AG10803 (cell line): ENCODE measurements at places on chromosomes 16 and 17.
A peak's percentile ranks its signal among the peaks of the same experiment; 100 is the strongest.

GRCh38 chr16:55033225-55034156, 102.8 kb downstream of the IRX5 start:
- no peak for DNase-seq

GRCh38 chr16:55572439-55572838, 6.0 kb downstream of the CAPNS2 start:
- DNase-seq: peak; percentile 59

- DNase-seq: no peak
Observed at GRCh38 chr17:49361129-49361901, 735 bp downstream of the ZNF652 start.

DNA sequence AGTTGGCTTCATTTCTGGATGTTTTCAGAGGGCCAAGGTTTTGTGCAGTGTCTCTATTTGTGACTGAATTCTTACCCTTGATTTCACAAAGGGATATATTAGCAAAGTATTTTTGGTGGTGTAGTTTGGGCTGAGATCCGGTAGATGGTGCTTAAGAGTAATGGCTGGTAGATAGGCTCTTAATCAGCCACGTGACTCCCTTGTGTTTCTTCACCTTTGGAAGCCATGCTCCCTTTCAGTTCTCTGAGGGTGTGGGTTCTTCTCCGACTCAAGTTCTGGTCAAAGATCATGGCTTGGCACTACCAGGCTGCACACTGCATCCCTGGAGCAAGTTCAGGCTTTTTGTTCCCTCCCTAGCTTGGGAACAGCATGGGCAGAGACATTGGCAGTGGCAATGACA, 887.3 kb downstream of the CDH8 start:
- no peak for DNase-seq

- DNase-seq: no peak
Observed at GRCh38 chr17:79000396-79001189, 9.0 kb downstream of the CANT1 start.

DNA sequence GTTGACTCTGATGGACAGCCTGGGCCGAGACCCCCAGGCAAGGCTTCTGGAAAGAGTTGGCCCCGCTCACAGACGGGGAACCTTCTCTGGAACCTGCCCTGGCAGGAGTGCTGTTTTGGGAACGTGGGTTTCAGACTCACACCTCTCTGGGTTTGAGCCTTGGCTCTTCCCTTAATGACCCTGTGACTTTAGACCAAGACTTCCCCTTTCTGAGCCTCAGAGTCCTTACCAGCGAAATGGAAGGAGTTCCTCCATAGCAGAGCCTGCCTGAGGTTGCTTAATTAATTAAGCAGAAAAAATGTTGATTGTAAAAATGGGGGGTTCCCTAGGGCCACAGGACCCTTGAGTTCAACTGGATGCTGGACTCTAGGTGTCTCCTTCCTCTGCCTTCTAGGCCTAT, 408.2 kb downstream of the SEC14L1 start:
- DNase-seq: no peak

DNA sequence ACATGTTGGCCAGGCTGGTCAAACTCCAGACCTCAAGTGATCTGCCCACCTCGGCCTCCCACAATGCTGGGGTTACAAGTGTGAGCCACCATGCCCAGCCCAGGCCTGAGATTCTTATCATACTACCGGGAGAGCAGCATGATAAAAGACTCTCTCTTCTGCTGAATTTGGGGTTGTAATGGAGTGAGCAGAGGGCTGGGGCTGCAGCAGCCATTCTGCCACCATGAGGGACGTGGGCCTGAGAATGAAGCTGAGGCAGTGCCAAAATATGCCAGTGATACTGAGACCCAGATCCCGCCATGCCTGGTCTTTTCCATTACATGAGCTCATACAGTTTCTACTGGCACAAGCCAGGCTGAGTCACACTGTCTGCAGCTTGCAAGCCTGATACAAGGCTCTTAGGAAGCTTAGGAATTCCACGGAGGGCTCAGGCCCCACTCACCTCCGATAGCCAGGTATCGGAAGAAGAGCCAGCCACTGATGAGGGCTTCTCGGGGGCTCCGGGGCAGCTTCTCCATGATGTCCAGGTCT, 19.6 kb upstream of the P2RX1 start:
- peak; percentile 15 for DNase-seq

GRCh38 chr16:67763066-67763465, 43.3 kb downstream of the RANBP10 start:
- no peak for DNase-seq

DNA sequence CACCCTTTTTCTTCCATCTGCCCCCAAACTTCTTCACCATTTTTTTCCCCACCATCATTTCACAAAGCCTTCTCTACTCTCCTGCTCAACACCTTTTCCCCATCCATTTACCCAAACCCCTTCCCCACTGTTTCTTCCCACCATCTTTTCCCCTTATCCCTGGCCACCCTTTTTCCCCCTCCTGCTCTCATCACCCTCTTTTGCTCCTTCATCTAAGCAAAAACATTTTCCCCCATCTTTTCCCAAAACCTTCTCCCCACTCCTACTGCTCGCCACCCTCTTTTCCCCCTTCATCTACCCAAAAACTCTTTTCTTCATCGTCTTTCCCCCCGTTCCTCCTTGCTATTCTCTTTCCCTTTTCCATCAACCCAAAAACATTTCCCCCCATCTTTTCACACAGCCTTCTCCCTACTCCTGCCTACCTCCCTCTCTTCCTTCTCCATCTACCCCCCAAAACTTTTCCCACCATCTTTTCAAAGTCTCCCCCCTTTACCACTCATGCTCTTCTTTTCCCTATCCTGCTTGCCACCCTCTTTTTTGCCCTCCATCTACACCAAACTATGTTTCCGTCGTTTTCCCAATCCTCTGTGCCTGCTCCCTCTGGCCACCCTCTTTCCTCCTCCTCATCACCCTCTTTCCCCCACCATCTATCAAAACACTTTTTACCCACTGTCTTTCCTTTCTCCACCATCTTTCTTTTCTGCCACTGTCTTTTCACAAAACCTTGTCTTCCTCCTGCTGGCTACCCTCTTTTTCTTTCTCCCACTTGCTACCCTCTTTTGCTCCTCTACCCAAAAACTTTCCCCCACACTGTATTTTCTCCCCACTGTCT, 205.8 kb upstream of the WSB1 start:
- DNase-seq: no peak

- no peak for DNase-seq
Observed at GRCh38 chr16:56841659-56842058, 23.3 kb upstream of the SLC12A3 start.

GRCh38 chr16:18827890-18828289, 26.5 kb upstream of the ARL6IP1 start:
- DNase-seq: no peak

- DNase-seq: no peak
Observed at GRCh38 chr17:27818401-27819105, 18.2 kb upstream of the NOS2 start.

DNA sequence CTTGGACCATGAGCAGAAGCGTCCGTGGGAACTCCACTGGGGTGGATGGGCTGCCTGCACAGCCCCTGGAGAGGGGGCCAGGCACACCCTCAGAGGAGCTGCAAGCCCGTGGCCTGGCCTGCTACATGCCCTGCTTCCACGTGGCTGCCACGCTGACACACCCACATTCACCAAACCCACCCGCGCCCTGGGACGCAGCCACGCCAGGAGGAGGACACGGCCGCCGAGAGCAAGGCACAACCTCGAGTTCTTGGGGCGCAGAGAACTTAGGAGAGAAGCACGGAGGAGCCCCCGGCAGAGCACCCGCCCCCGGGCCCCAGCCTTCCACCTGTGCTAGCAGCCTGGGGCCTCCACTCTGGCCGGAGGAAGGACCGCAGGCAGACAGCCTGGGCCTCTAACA, 18.8 kb downstream of the CASKIN1 start:
- DNase-seq: no peak

DNA sequence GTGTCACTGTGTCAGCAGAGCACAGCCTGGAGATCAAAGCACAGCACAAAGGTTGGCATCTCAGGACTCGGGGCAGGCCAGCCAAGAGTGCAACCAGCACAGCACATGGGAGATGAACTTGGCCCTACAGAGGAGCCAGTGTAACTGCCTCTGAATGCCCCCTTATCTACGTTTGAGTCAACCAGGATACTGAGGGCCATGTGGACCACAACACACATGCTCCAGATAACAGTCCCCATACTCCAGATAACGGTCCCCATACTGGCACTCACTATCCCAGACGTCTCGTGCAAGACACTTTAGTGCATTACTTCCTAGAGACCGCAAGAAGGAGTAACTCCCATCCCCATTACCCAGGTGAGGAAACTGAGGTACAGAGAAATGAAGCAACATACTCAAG, 88.2 kb downstream of the XYLT1 start:
- DNase-seq: no peak
